ENCODE measurements at places on chromosomes 4 and X. TPM values are rescaled to one million over a fixed set of nuclear protein-coding genes. Genes with fewer than 3 reads are reported as not detected.

Gene CCKAR
- total RNA-seq: not detected

GRCh38 chr4:89114100-89114499 is 2.8 kb downstream of the TIGD2 start:
- no peaks in the 10 kb centered on the region for H3K36me3 ChIP-seq
- H3K27me3 ChIP-seq: no peaks in the 10 kb centered on the region
- no peak overlapping the region for H3K4me3 ChIP-seq

GRCh38 chr4:20341134-20341738 is 89.5 kb downstream of the SLIT2 start:
- no peaks in the 10 kb centered on the region for H3K27me3 ChIP-seq
- H3K27ac ChIP-seq: no peak overlapping the region
- DNase-seq: no peak
- H3K4me3 ChIP-seq: no peak overlapping the region
- H3K4me1 ChIP-seq: no peaks in the 10 kb centered on the region

- no peaks in the 10 kb centered on the region for H3K4me1 ChIP-seq
- H3K27ac ChIP-seq: no peak overlapping the region
- H3K36me3 ChIP-seq: no peaks in the 10 kb centered on the region
- no peaks in the 10 kb centered on the region for H3K27me3 ChIP-seq
These were observed 164.0 kb downstream of the ASMT start for GRCh38 chrX:1778817-1779216.

Gene CTAG1B
- not detected for total RNA-seq

DNA sequence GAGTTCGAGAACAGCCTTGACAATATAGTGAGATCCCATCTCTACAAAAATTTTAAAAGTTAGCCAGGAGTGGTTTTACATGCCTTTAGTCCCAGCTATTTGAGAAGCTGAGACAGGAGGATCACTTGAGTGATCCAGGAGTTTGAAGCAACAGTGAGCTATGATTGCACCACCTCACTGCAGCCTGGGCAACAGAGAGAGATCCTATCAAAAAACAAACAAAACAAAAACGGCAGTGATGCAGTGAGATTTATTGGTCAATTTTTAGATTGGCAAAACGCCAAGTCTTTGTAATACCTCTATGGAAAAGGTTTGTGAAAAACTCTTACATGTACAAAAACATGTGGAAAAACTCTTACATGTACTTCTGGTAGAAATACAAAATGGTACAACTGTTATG is 91.3 kb downstream of the PTPN13 start:
- no peaks in the 10 kb centered on the region for H3K4me1 ChIP-seq
- DNase-seq: no peak
- H3K27ac ChIP-seq: no peak overlapping the region
- H3K4me3 ChIP-seq: no peak overlapping the region
- H3K36me3 ChIP-seq: no peaks in the 10 kb centered on the region
- H3K27me3 ChIP-seq: no peaks in the 10 kb centered on the region

DNA sequence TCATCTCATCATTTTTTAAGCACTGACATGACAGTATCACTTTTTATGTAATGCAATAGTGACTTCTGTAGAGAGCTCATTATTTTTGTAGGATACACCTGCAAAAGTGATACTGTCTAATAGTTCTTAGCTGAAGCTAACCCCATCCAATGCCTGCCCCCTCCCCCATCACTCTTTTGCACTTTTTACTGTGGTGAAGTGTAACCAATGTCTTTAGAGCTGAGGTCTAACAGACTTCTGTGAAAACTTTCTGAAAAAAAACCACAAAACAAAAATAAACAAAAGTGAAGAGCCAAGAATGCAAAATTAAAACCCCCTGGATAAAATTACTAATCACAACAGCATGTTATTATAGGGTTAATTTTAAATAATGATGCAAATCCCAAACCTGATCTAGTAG is 301.1 kb downstream of the ANK2 start:
- no peaks in the 10 kb centered on the region for H3K36me3 ChIP-seq
- no peak for DNase-seq
- no peaks in the 10 kb centered on the region for H3K4me1 ChIP-seq
- H3K27me3 ChIP-seq: no peaks in the 10 kb centered on the region
- H3K4me3 ChIP-seq: no peak overlapping the region

- no peaks in the 10 kb centered on the region for H3K4me1 ChIP-seq
- no peak for DNase-seq
- H3K4me3 ChIP-seq: no peak overlapping the region
- H3K27me3 ChIP-seq: no peaks in the 10 kb centered on the region
- H3K27ac ChIP-seq: no peak overlapping the region
- H3K36me3 ChIP-seq: no peaks in the 10 kb centered on the region
These were observed 204.9 kb downstream of the MID1 start for GRCh38 chrX:10415306-10416001.

DNA sequence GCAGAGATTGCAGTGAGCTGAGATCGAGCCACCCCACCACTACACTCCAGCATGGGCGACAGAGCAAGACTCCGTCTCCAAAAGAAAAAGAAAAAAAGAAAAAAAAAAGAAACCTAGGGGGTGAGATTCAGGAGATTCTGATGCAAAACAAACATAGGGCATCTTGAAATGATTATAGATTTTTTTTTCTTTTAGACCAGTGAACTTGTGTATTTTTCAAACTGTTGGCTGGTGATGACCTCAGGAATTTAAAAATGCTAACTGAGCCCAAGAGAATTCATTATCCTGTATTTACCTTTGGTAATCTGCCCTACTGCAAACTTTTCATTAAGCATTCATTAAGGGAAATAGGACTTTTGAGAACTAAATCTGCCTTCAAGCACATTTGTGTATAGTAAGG is 20.6 kb downstream of the ATP10D start:
- DNase-seq: no peak
- H3K27me3 ChIP-seq: no peaks in the 10 kb centered on the region
- H3K36me3 ChIP-seq: no peaks in the 10 kb centered on the region
- peaks cover 1% of the 10 kb centered on the region for H3K4me1 ChIP-seq
- no peak overlapping the region for H3K4me3 ChIP-seq
- no peak overlapping the region for H3K27ac ChIP-seq

DNA sequence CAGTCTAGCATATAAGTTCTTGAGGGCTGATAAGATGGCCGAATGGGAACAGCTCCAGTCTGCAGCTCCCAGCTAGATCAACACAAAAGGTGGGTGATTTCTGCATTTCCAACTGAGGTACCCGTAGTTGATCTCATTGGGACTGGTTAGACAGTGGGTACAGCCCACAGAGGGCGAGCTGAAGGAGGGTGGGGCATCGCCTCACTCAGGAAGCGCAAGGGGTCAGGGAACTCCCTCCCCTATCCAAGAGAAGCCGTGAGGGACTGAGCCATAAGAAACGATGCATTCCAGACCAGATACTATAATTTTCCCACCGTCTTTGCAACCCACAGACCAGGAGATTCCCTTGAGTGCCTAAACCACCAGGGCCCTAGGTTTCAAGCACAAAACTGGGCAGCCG is 109.0 kb downstream of the RPS6KA6 start:
- no peak overlapping the region for H3K27ac ChIP-seq
- no peak overlapping the region for H3K4me3 ChIP-seq
- DNase-seq: no peak
- H3K27me3 ChIP-seq: no peaks in the 10 kb centered on the region
- no peaks in the 10 kb centered on the region for H3K36me3 ChIP-seq

Gene GEMIN8
- total RNA-seq: 23.8 TPM

DNA sequence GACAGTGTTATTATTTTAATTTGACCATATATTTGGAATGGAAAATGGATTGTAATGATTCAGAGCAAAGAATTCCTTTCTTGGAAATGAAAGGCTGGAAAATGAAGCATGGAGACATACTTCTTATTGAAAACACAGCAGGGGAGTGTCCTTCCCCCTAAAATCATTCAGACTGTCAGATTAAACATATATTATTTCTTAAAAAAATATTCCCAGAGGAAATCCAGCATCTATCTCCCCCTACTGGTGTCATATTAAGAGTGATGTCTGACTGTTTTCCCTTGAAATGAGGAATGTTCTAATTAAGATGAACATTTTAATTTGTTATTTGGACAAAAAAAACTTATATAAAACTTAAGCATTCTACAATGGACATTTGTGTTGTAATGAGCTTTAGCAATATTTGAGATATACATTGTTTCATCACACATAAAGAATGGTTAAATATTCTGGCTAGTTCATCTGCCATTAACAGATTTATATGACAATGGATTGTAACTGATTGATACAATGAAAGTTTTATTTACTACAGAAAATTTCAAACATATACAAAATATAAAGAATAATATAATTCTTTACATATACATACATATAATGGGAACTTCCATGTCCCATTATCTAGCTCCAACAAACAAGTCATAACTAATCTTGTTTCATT is 264.6 kb downstream of the SPRY1 start:
- H3K4me3 ChIP-seq: no peak overlapping the region
- H3K4me1 ChIP-seq: no peaks in the 10 kb centered on the region
- H3K27ac ChIP-seq: no peak overlapping the region
- no peaks in the 10 kb centered on the region for H3K27me3 ChIP-seq
- no peaks in the 10 kb centered on the region for H3K36me3 ChIP-seq

- DNase-seq: no peak
- H3K27me3 ChIP-seq: no peaks in the 10 kb centered on the region
- H3K27ac ChIP-seq: no peak overlapping the region
- no peaks in the 10 kb centered on the region for H3K36me3 ChIP-seq
- H3K4me1 ChIP-seq: no peaks in the 10 kb centered on the region
- H3K4me3 ChIP-seq: no peak overlapping the region
These were observed 37.5 kb downstream of the USP9X start for GRCh38 chrX:41122664-41123257.

Gene FATE1
- total RNA-seq: not detected

DNA sequence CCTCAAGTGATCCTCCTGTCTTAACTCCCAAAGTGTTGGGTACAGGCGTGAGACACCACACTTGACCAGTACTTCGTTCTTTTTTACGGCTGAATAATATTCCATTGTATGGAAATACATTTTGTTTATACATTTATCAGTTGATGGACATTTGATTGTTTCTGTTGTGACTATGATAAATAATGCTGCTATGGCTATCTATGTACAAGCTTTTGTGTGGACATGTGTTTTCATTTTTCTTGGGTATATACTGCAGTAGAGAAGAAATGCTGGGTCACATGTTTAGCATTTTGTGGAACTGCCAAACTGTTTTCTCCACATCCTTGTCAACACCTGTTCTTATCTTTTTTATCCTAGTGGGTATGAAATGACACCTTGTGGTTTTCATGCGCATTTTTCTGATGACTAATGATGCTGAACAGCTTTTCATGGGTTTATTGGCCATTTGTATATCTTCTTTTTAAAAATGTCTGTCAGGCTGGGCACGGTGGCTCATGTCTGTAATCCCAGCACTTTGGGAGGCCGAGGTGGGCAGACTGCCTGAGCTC is 37.3 kb downstream of the SAT1 start:
- no peaks in the 10 kb centered on the region for H3K27me3 ChIP-seq
- no peak overlapping the region for H3K4me3 ChIP-seq
- H3K4me1 ChIP-seq: no peaks in the 10 kb centered on the region

- no peaks in the 10 kb centered on the region for H3K27me3 ChIP-seq
- H3K27ac ChIP-seq: no peak overlapping the region
- no peak overlapping the region for H3K4me3 ChIP-seq
- DNase-seq: no peak
These were observed 30.2 kb upstream of the CCNG2 start for GRCh38 chr4:77126809-77127208.

Gene TMEM156
- total RNA-seq: not detected

DNA sequence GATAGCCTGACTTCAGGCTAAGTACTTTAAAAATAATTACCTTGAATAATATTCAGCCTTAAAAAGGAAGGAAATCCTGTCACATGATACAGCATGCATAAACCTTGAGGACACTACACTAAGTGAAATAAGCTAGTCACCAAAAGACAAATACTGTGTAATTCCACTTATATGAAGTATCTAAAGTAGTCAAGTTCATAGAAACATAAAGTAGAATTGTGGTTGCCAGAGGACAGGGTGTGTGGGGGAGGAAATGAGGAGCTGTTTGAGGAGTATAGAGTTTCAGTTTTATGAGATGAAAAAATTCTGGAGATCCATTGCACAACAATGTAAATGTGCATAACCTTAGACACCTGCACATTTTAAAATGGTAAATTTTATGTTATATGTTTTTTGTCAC is 5.6 kb upstream of the STPG2 start:
- H3K4me3 ChIP-seq: no peak overlapping the region
- no peaks in the 10 kb centered on the region for H3K4me1 ChIP-seq
- no peak overlapping the region for H3K27ac ChIP-seq
